ENCODE measurements at places on chromosomes 1 and 21. TPM values are rescaled to one million over a fixed set of nuclear protein-coding genes. Genes with fewer than 3 reads are reported as not detected.

Gene SYT6
- total RNA-seq, result 0.12 TPM

Gene WNT3A
- total RNA-seq, result not detected

Gene ITGB2
- total RNA-seq, result 110 TPM

Gene MYBPH
- not detected for total RNA-seq

Gene MUTYH
- 28.8 TPM for total RNA-seq

Gene IFI44
- 52.7 TPM for total RNA-seq

Gene SAMSN1
- total RNA-seq, result 16.1 TPM

Gene LCE6A
- not detected for total RNA-seq

Gene PCSK9
- total RNA-seq, result 0.13 TPM

Gene PLA2G2C
- total RNA-seq, result not detected

Gene GIPC2
- total RNA-seq, result 7.4 TPM

Gene LIN28A
- total RNA-seq, result not detected

Gene HES3
- total RNA-seq, result not detected

DNA sequence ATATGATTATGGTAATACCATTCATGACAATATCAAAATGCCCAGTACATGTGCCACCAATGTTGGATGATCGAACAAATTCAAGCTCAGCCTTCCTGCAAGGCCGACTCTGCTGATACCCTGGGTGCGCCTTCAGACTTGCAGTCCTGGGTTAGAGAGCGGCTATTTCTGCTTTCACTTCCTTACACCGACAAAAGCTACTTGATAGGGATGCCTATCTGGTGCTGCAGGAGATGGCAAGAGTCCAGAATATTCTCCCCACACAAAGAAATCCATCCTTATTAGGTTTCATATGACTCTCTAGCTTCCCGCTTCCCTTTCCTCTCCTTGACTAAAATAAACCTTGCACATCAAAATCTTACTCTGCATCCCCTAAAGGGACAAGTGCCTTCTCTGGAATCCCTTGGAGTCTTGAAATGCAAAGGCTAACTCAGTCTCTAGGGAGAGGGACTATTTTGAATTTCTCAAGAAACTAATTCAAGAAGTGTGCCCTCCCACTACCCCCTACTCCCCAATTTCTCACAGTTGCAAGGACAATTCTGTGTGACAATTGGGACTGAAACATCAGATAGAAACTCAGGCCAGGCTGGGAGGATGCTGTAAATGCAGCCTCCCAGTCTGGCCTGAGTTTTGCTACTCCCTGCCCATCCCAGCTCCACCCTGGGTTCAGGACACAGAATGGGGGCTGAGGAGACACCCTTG is 103.1 kb upstream of the USP24 start:
- no peak for DNase-seq

GRCh38 chr1:220410611-220411010 is 117.3 kb upstream of the MARK1 start:
- DNase-seq, result no peak

- no peak for DNase-seq
Observed at GRCh38 chr1:234271243-234271606, 102.0 kb upstream of the COA6 start.

- no peak for DNase-seq
Observed at GRCh38 chr1:151318975-151319374, 8.2 kb downstream of the PI4KB start.

- no peak for DNase-seq
Observed at GRCh38 chr1:165877940-165878556, 50.6 kb downstream of the UCK2 start.

DNA sequence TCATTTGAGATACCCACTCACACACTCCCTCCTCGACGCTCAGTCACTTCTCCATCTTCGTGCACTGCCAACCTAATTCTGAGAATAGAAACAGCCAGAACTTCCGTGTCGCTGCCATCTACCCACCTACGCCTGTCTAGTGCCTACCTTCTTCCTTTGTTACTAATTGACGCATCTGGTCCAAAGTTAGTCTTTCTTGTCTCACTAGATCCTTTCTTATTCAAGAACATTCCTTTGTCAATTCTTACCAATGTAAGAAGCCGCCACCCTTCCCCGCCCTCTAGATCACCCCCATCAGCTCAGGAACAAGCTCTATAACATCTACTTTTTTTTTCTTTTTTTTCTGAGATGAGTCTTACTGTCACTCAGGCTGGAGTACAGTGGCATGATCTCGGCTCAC is 3.7 kb downstream of the PADI6 start:
- DNase-seq, result no peak

DNA sequence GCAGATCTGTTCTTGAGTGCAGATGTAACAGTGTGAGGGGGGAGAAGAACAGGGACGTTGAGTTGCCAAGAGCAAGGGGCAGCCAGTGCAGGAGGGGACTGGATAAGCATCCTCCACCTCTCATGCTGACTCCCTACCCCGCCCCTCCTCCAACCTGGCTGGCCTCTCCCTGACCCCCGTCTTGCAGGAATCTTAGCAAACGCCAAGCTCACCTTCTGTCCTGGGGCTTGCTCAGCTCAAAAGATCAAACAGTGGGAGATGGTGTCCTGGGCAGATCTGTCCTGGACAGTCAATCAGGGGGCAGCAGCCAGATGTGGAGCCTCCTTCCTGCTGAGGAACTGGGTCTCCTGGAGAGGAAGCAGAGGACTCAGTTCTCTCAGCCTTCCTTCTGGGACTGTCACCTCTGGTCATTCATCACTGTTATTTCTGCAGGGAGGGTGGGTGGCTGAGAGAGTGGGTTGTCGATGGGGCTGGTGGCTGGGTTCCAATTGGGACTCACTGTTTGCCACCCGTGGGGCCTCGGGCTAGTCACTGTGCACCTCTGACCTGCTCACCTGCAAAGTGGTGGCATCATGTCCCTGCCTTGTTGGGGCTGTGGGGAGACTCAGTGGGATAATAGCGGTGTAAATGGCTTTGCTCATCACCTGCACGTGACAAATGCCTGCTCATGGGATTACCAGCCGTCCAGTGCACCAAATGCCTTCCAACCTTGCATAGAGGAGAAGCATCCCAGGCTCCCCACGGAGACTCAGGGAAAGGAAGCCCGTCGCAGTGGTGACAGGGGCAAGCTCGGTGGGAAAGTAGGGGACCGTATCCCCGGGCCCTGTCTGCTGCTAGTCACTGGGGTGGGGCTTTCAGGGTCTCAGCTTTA is 154.4 kb downstream of the PTPRU start:
- no peak for DNase-seq

GRCh38 chr1:2098301-2098698 is 48.1 kb downstream of the PRKCZ start:
- DNase-seq, result no peak

DNA sequence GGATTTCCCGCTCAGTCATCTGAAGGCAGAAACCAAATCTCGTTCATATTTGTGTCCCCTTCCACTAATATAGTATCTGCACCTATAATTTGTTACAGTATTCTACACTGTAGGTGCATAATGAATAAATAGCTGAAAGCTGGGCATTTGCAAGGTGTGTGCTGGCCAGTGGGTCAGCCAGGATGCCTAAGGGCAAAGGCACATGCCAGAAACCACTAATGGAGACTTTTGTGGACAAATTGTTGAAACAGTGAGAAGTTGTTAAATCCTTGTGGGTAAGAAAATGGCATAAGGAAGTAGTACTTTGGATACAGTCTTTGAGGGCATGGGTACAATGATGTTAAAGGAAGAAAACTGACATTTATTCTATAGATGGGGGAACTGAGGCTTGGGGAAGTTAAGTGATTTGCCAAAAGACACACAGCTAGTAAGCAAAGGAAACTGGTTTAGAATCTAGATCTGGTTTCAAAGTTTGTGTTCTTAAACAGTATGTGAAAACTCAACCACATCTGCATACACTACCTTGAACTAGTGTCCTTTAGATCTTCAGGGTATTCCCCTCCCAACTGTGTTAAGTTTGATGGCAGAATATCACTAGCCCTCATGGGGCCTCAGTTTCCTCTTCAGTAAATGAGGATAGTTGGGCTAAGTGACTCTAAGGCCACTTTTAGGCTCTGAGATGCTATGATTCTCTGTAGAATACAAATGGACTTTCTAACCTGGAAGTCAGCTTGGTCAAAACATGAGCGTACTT is 26.5 kb upstream of the LRRC8C start:
- no peak for DNase-seq

- DNase-seq, result no peak
Observed at GRCh38 chr1:118253053-118253915, 68.3 kb upstream of the SPAG17 start.

DNA sequence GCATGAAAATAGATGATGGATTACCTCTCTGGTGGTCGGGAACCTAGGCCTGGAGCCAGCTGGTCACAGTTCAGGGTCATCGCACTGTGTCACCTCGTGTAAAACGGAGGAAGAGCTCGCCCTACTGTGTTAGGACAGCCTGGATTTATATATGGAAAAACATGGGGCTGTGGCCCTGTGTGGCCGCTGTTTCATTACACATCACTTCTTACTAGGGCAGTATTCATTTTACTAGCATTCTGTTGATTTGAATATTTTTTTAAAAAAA is 104.5 kb upstream of the COL6A1 start:
- DNase-seq, result peak; percentile 18

DNA sequence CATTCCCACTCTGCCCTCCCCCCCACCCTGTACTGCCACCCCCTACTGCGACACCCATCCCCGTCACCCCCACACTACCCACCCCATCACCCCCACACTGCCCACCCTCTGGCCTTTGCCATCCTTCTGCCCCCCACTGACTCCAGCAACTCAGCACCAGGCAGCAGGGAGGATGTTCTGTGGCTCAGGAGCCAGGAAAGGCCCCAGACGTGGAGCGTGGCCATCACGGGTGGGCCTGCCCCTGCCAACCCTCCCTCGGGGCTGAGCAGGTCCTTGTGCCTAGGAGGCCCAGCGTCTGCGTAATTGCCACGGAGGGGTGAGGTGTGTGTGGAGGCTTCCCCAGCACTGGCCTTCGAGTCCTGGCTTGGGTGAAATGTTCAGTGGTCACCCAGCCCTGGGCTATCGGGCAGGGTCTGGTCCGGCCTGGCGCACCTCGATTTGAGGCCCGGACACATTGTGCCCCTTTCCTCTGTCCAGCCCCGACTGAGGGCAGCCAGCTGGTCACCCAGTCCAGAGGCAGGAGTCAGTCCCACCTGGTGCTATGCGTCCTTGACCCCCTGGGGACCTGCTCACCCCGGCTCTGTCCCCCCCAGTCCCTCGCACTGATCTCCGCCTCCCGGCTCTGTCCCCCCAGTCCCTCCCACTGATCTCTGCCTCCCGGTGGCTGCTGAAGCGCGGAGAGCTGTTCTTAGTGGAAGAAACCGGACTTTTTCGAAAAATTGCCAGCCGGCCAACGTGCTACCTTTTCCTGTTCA is 23.0 kb downstream of the ARHGEF16 start:
- DNase-seq, result no peak

- DNase-seq, result peak; percentile 86
Observed at GRCh38 chr21:31731056-31731856, 662 bp downstream of the SCAF4 start.

DNA sequence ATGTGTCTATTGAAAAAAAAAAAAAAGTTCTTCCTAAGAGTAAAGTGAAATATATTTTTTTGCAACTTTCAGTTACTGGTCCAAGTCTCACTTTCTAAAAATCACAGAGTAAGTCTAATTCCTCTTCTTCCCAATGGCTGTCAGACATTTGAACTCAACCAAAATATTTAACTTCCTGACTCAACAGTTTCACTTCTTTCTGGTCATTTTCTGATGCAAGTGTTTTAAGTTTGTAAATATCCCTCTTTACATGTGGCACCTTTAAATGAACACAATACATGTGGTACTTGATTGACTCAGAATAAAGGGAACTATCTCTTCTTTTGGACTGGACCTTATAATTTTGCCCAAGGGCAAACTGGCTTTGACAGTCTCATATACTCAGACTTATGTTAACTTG is 76.7 kb downstream of the ASH1L start:
- no peak for DNase-seq

DNA sequence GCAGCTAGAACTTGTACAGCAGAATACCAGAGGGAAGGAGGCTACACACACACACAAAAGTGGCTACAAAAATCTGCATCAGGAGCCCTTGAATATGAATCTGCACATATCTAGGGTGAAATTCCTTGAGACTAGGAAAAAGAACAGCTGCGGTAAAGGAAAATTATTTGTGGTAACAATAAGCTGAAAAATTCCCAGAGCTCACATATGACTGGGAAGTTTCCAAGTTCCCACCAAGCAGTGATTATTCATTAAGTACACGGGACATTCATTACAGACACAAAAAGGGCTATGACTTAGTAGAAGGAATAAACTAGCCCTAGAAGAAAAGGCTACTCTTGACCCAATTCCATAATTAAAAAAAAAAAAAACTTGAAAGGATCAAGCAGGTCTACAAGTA is 149.5 kb upstream of the BACE2 start:
- no peak for DNase-seq

GRCh38 chr1:219121679-219122078 is 52.0 kb upstream of the LYPLAL1 start:
- no peak for DNase-seq

GRCh38 chr1:218474128-218474527 is 129.0 kb downstream of the TGFB2 start:
- no peak for DNase-seq

DNA sequence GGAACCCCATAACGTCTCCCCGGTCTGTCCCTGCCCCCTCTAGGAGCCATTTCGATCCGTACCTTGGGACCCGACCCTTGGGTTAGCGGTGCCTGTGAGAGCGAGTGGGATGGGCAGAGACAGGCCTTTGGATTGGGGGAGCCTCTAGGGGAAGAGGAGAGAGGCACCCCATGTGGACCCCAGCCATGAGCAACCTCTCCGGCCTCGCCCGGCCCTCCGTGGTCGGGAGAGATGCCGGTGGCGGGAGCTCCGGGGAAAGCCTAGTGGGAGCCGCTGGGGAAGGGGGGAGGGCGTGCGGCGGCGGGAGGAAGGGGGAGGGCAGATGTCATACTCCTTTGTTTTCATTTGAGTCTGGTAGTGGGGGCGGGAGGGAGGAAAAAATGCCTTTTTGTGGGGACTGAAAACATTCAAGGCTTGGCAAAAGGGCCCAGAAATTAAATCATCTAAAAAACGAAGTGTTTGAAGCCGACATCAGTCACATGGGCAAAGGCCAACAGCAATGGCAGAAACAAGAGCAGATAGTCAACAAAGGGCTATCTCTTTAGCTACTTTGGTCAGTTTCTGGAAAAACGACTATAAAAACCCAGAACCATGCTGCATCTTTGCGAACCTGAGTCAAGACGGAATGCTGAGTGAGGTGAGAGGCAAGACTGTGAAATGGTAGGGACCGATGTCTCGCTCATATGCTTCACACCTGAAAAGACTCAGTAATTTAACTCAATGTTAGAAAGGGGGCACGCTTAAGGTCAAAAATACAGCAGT is 758 bp downstream of the PTBP2 start:
- peak; percentile 88 for DNase-seq

GRCh38 chr1:95409901-95410300 is 175.9 kb downstream of the RWDD3 start:
- no peak for DNase-seq

DNA sequence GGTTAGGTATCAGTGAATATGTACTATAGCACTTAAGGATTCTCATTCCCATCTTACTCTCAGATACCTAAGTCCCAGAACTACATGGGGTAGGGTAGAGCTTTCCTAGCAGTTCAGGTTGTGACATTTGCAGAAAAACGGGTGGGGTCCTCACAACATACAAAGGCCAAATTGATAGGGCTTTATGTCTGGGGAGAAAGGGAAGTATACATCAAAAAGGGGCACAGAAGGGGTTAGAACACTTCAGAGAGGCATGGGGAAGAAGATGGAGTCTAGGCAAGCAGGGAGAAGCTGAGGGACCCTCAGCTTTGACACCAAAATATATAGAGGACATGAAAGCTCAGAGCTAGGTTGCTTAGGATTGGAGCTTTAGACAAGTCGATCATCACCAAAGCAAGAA is 3.6 kb downstream of the UROD start:
- DNase-seq, result no peak

GRCh38 chr1:109885589-109885988 is 25.1 kb upstream of the CSF1 start:
- no peak for DNase-seq

GRCh38 chr1:197691816-197692215 is 83.5 kb downstream of the DENND1B start:
- DNase-seq, result no peak
